ENCODE measurements at places on chromosomes 1 and 21. TPM values are rescaled to one million over a fixed set of nuclear protein-coding genes. Genes with fewer than 3 reads are reported as not detected.
A peak's percentile ranks its signal among the peaks of the same experiment; 100 is the strongest.

- DNase-seq: no peak
- peak within 1 kb of the TSS; percentile 43 for H3K27ac ChIP-seq
- H3K4me1 ChIP-seq: peaks cover 50% of the 10 kb centered on the region
- H3K27me3 ChIP-seq: no peaks in the 10 kb centered on the region
- H3K4me3 ChIP-seq: no peak within 1 kb of the TSS
- no peaks in the 10 kb centered on the region for H3K36me3 ChIP-seq
Observed at GRCh38 chr1:150981805-150982712, at the start of gene ANXA9. Gene ANXA9, plus strand, starts transcription at chr1:150982292. Its CDS starts 814 bp downstream, at chr1:150983106.

PADI2 gene
- 18.4 TPM for total RNA-seq

RGS16 gene
- total RNA-seq: 14.6 TPM

CFAP141 gene
- total RNA-seq: 2.8 TPM

DNA sequence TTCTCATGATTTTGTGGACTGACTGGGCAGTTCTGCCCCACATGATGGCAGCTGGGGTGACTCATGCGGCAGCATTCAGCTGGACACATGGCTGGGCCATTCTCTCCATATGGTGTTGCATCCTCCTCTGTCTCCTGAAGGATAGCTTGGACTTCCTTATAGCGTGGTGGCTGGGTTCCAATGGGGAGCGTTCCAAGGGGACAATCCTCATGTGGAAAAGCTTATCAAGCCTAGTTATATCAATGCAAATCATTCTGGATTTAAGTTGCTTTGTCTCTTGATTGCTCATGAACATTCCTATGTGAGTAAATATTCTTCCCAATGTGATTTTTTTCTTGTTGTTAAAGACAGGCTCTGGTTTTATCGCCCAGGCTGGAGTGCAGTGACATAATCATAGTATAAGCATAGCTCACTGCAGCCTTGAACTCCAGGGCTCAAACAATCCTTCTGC, 13.2 kb upstream of the SLC2A1 start:
- H3K4me3 ChIP-seq: no peak overlapping the region
- H3K27me3 ChIP-seq: no peaks in the 10 kb centered on the region
- H3K36me3 ChIP-seq: no peaks in the 10 kb centered on the region
- H3K4me1 ChIP-seq: no peaks in the 10 kb centered on the region

DNA sequence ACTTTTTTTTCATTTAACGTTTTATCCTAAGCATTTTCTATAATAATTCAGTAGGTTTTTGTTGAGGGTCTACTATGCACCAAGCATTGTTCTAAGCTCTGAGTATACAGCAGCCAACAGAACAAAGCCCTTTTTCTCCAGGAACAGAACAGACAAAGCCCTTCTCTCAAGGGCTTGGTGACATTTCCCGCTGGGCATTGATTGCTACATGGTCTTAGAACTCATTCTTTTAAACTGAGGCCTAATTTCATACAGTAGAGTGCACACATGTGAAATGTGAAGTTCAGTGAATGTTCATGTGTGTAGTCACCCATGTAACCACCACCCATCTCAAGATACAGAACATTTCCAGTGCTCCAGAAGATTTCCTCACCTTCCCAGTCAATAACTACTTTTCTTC, 15.2 kb upstream of the PDIK1L start:
- no peak overlapping the region for H3K4me3 ChIP-seq
- no peak overlapping the region for H3K27ac ChIP-seq
- peaks cover 7% of the 10 kb centered on the region for H3K4me1 ChIP-seq

SAMD13 gene
- total RNA-seq: 2.2 TPM

DNA sequence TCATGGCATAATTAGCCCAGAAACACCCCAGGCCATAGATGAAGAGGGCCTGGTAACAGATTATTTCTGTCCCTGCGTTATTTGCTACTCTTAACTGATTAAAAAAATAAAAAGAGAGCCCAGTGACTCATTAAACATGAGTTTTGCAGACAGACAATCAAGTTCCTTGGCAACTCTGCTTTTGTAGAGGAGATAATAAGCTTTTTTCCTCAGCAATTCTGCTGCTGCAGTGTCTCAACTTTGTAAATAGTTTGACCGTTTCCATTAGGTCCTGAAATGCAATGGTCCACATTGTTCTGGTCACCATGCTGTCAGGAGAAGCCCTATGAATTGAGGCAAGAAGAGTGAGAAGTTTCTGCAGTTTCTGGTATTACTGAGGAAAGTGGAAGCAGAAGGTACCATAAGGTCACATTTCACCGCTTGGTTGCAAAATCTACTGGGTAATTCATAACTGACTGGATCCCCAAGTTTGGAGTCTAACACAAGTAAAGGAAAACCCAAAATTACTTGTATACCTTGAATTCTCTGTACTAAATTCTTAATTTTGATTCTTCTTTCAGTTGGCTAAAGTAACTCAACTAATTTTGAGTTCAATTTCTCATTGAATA, 139.5 kb downstream of the ZZZ3 start:
- no peak overlapping the region for H3K4me3 ChIP-seq
- DNase-seq: no peak
- no peak overlapping the region for H3K27ac ChIP-seq
- peaks cover 7% of the 10 kb centered on the region for H3K4me1 ChIP-seq

CLDN19 gene
- total RNA-seq: not detected

DNA sequence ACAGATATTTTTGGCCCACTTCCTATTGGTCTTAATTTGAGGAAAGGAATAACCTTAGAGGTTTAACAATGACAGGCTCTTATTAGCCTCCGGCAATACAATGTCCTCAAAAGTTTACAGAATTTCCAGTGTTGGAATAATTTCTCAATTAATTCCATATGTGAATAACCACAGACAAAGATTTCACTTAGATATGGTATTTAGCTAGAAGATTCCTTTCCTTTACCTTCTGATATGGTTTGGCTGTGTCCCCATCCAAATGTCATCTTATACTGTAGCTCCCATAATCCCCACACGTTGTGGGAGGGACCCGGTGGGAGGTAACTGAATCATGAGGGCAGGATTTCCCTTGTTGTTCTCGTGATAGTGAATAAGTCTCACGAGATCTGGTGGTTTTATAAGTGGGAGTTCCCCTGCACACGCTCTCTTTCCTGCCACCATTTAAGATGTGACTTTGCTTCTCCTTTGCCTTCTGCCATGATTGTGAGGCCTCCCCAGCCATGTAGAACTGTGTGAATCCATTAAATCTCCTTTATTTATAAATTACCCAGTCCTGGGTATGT, 54.9 kb upstream of the RGS7 start:
- H3K27ac ChIP-seq: no peak overlapping the region
- no peaks in the 10 kb centered on the region for H3K36me3 ChIP-seq
- no peak overlapping the region for H3K4me3 ChIP-seq
- DNase-seq: no peak
- H3K27me3 ChIP-seq: no peaks in the 10 kb centered on the region

DNA sequence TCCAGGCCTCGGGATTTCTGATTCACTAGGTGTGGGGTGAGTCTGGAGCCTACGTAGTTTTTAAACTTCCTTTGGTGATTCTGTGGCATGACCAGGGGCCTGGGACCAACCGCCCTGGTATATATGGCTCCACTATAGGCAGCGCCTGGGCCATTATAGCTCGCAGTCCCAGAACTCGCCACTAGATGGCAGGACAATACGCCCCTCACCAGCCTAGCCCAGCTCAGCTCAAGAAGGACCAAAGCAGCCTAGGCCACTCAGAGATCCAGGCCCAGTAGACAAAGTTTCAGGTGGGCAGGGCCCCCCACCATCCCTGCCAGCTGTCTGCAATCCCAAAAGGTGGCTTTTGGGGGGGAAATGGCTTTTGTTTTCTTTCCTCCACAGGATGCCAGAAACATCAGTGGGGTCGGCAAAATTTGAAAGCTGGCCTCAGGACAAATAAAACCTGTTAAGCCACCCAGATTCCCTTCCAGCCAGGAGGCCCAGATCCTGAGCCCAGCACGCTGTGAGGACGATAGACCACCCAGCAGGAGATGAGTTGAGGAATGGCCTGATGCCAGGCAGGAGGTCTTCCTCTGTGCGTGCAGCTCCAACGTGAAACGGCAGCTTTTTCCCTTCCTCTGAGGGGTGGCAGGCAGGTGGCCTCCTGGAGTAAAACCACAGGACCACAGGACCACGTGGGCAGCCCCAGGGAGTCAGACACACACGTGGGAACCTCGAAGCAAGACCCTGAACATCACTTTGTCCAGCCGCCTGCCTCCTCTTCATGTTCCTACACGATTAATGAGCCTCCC, 24.8 kb upstream of the TMEM51 start:
- no peaks in the 10 kb centered on the region for H3K27me3 ChIP-seq
- DNase-seq: peak; percentile 79
- H3K4me3 ChIP-seq: no peak overlapping the region
- no peaks in the 10 kb centered on the region for H3K36me3 ChIP-seq

RAB25 gene
- 58.0 TPM for total RNA-seq

- no peak overlapping the region for H3K4me3 ChIP-seq
- DNase-seq: no peak
- H3K4me1 ChIP-seq: no peaks in the 10 kb centered on the region
- no peaks in the 10 kb centered on the region for H3K36me3 ChIP-seq
- no peak overlapping the region for H3K27ac ChIP-seq
Observed at GRCh38 chr1:116478621-116479020, 92.2 kb downstream of the CD58 start.

Data from lower lobe of right lung (tissue), 2 donors.